ENCODE measurements at places on chromosomes 4 and X.

- no peak for ATAC-seq
Measured at GRCh38 chrX:96480081-96480480, 204.6 kb upstream of the DIAPH2 start.

- peak; percentile 74 for ATAC-seq
Measured at GRCh38 chr4:159047478-159048165, 55.3 kb upstream of the RAPGEF2 start.

DNA sequence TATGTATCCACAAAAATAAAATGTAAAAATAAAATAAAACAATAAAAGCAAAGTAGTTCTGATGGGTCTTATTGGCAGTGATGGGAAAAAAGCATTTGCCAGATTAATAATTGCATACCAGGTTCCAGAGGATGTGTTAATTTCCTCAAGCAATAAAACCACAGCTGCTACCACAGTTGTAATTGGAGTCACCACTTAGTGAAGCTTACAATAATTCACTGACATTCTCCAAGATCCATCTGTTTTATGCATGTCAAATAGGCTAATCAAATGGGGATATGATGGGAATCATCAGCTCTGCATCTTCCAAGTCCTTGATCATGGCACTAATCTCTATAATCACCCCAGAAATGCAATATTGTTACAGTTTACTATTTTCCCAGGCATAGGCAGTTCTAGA, 123.5 kb upstream of the EMCN start:
- ATAC-seq, result no peak

GRCh38 chrX:143674926-143675325, 39.0 kb upstream of the SLITRK4 start:
- ATAC-seq, result no peak

- no peak for ATAC-seq
Measured at GRCh38 chrX:43813898-43814297, 68.4 kb downstream of the MAOB start.

- peak; percentile 9 for ATAC-seq
Measured at GRCh38 chrX:1534301-1535168, 2.5 kb downstream of the P2RY8 start.

DNA sequence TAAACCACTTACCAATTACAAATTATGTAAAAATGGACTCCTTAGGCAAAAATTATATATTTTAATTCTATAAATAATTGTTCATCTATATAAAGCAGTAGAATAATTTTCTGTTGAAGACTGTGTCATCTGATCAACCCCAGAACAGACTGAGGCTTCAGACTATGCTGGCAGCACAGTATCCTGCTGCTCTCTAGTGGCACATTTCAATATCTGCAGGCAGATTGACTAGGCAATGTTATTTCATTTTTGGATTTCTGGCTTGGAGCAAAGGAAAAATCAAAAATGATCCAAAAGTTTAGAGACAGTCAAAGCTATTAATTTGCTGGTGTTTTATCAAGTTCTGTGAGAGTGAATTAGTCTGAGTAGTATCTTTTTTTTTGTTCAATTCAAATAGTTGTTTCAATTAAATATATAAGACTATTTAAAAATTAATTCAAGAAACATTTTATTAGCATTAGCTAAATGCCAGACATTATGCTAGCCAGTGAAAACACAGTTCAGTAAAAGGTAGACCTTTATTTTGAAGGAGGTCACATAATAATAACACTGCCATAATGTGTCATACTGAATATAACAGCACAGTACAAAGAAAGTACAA, 21.3 kb upstream of the SULT1E1 start:
- peak; percentile 46 for ATAC-seq

GRCh38 chrX:19544693-19545305, 29.5 kb upstream of the MAP3K15 start:
- no peak for ATAC-seq

DNA sequence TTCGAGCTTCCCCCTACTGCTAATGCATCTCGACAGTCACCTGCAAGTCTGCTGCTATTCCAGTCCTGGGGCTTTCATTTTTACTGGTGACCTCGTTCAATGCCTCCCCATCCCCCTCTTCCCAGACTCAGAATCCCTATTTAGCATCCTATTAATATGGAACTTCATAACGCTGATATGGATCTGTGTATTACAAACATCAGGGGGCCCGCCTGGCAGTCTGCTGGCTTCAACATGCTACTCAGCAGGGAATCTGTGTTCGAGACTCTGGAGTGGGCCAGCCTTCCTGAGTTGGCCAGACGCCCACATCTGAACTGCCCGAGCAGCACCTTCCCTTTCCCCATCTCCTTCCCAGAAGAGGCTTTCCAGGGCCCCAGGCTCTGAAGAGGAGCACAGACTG, 173.9 kb upstream of the PPARGC1A start:
- no peak for ATAC-seq

GRCh38 chr4:93018806-93019205, 715.0 kb downstream of the GRID2 start:
- ATAC-seq, result no peak

DNA sequence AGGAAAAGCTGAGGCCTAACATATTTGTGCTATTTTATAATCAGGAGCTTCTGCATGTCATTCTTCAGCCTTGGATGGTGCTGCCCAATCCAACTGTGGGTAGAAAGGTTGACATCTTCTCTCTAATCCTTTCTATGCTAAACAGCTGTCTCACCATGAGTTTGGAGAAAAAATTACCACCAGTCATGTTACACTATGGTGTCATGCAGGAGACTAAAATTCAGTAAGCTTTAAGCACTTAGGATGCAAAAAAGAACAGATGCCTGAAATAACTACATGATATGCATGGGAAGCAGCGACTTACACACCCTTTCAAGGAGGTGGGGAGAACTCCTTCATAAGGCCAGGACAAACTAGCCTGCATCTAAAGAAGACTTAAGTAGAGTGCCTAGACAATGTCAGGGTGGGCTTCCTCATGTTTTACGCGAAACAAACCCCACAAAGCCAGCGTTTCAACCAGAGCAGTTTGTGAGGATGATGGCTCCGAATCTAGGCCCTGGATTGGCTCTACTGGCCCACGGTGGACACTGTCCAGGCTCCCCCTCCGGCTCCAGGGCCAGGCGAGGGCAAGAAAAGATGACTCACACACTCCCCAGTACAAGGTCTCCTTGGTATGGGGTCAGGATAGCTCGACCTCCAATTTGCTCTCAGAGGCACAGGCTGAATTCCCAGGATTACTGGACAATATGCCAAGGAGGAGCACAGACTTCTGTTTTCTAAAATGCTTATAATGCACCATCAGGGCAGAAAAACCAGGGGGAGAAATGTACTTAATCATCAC, 45.1 kb downstream of the STX18 start:
- ATAC-seq, result no peak

GRCh38 chr4:38306482-38307071, 346.4 kb downstream of the PTTG2 start:
- peak; percentile 32 for ATAC-seq

DNA sequence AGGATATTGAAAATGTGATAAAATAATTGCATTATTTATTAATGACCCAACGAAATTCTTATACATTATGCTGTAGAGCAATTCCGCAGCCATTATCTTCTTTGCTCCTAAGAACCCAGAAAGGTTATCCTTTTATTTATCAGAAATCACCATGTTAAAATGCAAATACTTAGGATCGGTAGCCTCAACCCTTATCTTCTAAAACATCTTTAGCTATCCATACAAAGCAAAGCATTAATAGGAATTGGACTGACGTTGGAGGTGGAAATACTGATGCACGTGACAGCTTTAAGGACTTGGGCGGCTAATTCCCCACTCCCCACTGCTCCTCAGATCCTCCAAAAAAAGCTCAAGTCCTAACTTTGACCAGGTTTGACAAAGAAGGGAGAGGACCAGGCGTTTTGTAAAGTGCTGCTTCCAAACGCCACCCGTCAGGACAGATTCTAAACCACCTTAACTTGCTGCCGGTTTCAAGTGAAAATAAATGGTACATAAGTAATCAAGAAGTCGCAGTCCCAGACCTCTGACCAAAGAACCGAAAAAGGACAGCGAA, 539 bp upstream of the SPCS3 start:
- no peak for ATAC-seq

DNA sequence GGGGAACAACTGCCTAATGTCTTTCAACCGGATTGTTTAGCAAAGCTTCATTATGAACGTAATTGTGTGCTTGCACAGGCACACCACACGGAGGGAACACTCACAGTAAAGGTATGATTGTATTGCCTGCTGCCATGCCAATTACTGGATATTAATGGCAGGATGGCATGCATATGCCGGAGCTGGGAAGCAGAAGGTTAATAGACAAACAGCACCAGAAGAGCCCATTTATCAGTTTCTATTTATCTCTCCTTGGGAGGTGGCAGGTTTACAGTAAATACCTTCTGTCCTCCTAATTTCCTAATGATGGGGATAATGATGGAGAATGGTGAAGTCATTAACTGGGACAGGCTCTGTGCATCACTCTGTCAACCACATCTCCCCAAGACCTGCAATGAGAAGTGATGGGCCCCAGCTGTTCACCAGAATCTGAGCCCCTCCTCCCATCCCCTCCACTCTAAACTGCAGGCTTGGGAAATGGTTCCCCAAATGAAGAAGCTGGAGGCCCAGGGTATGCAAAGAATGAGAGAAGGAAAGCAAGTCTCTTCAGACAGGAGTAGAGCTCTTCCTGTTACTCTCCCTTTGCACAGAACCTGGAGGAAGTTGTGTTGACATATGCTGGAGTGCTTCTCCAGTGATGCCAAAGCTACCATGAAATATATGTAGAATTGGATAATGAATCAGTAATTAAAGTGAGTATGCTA, 160.8 kb downstream of the NAA11 start:
- ATAC-seq, result no peak

GRCh38 chr4:93029769-93030168, 726.0 kb downstream of the GRID2 start:
- no peak for ATAC-seq

- no peak for ATAC-seq
Measured at GRCh38 chrX:44291468-44292092, 51.9 kb downstream of the EFHC2 start.

- ATAC-seq, result no peak
Measured at GRCh38 chrX:15567886-15568616, 32.7 kb downstream of the ACE2 start.

GRCh38 chrX:1555370-1555769, 18.4 kb upstream of the P2RY8 start:
- ATAC-seq, result no peak

DNA sequence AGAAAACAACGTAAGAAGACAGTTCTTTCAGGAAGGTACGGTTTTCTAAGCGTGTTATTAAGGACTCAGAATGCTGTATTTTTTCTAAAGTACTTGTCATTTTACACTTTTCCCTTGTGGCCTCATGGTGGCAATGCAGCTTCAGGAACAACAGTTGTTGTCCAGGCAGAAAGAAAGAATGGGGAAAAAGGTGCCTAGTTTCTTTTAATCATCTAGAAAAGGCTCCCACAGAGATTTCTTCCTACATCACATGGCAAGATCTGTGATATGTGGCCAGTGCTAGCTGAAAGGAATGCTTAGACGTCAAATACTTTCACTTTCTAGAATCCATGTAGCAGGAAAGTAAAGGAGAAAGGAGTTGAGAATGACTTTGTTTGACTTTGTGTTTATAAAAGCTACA, 49.0 kb upstream of the TRAM1L1 start:
- no peak for ATAC-seq

DNA sequence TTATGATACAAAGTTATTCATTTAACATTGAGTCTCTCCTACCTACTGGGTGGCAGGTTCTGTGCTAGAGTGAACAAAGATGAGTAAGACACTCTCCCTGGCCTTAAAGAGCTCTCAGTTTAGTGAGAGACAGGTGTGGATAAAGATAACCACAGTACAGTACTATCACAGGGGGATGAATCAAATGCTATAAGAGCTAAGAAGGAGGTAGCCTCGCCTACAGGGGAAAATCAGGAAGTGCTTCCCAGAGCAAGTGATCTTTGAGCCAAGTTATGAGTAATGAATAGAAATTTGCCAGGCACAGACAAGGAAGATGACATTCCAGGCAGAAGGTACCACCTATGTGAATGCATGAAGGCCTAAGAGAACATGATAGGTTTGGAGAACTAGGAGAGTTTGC, 3.4 kb upstream of the IGBP1 start:
- ATAC-seq, result no peak

DNA sequence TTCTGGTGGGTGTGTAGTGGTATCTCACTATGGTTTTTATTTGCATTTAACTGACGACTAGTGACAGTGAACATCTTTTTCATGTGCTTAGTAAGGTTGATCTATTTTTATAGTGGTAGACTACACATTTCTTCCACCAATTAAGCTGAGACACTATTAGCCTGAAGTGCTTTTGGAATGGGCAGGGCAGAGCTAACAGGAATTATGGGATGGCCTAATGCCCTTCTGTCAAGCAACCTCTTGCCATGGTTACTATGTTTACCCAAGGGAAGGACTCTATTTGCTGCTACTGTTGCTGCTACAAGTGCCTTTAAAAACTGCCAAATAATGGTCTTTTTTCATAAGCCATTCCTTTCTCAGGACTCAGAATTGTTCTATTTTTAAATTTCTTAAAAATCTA, 676.7 kb upstream of the ACTRT1 start:
- ATAC-seq, result no peak

- ATAC-seq, result no peak
Measured at GRCh38 chr4:142778900-142779299, 67.2 kb downstream of the INPP4B start.

DNA sequence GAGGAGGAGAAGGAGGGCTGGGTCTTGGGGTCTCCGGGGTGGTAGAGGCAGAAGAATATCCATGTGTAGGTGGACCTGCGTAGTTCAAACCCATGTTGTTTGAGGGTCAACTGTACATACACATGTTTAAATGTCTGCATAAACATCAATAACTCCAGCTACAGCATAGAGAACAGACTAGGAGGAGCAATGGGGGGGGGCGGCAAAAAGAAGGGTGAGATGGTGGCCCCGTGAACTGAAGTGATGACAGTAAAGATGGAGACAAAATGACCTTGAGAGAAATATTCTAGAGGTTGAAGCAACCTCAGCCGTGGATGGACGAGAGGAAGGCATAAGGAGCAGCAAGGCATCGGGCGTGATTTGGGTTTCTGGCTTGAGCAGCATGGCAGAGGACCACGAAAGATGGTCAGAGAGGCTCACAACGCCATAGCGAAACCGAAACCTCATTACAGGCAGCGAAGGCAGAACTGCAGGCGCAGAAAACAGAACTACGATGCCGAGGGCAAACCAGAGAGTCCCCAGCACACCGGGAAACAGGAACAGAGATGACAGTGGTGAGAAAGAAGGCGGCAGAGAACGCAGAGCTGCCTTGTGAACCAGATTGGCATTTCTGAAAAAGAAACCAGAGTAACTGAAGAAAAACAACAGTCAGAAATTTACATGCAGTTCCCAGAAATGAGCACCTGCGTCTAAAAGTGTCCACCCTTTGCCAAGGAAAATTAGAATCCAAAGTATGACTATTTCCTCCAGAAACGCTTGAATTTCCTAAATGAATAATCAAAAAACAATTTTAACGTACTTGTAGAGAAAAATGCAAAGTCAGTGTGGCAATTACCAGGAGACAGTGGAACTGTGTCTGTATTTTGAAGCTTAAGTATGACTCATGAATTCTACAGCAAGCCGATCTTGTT, 50.3 kb upstream of the ENPP6 start:
- ATAC-seq, result peak; percentile 89

- peak; percentile 56 for ATAC-seq
Measured at GRCh38 chr4:53929955-53930798, 134.2 kb downstream of the CHIC2 start.

All from activated CD4-positive, CD25-positive, alpha-beta regulatory T cell treated with anti-CD3 and anti-CD28 coated beads, Interleukin-2, amount 50 U/mL, for 24 hours (primary cell).